Islet precursor cell (in vitro differentiated cells): ENCODE measurements at places on chromosomes 4 and X.

DNA sequence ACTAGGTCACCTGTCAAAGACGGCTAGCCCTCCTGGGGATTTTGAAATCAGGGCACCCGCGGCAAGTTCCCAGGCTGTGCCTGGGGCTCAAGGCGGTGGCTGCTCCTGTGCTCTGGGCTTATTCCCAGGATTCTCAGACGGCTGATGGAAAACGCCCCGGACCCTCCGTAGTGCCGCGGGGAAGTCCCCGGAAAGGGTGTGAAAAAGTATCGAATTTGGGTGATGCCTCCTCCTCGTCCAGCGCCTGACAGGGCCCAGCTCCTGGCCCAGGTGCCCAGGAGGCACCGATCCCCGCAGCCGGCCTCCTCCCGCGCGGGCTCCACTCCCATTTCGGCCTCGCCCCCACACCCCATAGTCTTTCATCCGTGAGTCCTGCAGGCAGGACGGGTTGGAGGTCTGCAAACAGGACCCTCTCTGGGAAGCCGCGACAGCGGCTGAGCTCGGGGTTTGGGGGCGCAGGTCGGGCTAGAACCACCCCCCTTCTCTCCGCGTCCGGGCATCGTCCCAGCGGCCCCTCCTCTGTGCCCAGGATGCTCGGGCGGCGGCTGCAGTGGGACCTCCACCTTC, 1.1 kb upstream of the NSG1 start:
- DNase-seq = no peak

GRCh38 chrX:118525174-118525730, 29.6 kb downstream of the DOCK11 start:
- no peak for DNase-seq

GRCh38 chr4:128288689-128289106, 1.1 kb upstream of the PGRMC2 start:
- DNase-seq = peak; percentile 58

DNA sequence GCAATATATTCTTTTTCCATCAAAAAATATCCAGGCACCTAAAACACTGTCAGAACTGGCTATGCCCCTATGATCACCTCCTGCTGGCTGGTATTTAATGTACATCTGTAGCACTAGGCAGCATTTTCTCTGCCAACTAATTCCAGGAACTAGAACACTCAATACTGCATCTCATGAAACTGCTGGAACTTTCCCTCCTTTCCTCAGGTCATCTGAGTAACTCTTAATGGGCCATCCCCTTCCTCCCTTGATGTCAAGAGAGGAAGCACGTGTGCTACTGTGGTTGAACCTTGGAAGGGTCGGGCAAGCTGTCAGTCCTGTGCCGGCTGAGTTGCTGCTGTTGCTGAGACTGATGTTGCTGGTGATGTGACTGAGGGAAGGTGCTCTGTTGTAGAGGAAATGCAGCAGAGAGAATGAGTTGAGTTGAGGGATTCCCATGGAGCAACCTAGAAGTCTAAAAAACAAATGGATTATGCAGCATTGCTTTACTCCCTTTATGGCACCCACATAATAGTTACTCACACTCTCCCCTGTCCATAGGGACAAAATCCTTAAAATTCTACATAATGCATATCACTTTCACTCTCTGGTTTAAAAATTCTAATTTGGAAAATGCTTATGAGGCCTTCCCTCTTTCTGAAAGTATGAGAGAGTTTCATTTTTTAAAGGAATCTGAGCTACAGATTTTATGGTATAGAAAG, 39.5 kb downstream of the TMEM165 start:
- DNase-seq = no peak

DNA sequence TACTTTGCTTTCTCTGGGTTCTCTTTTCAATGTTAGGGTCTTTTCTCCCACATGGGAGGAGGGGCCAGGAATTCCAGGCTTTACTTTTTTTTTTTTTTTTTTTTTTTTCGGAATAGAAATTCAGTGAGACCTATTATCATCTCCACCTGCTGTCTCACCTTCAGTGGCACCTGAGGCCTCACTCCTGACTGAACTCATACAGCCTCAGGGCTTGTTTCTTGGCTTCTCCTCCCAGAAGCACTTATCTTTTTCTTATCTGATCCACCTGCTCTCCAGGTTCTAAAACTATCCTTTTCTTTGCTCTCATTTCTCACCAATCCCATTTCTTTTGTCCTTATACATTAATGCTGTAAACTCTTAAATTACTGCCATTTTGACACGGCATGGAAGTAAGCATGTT, 117.3 kb upstream of the PPP3CA start:
- peak; percentile 56 for DNase-seq

GRCh38 chr4:183563874-183564273, 59.0 kb downstream of the ING2 start:
- DNase-seq = peak; percentile 78

GRCh38 chr4:114017120-114017917, 37.9 kb upstream of the ARSJ start:
- DNase-seq = no peak

DNA sequence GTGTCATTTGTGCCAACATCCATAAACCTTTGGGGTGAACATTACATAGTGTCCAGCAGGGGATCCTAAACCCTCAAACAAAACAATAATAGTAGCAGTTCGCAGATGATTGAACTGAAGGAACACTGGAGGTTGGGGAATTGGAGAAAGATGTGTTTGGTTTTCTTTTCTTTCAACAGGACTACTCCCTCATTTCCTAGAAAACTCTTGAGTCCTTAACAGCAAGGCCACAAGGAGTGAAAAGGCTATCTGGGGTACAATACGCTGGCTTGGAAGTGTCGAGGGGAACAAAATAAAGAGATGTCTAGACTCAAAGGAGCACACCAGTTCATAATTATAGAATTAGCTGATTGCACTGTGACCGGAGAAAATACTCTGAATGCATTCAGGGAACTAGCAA, 72.1 kb downstream of the IDS start:
- no peak for DNase-seq

- DNase-seq = no peak
Observed at GRCh38 chr4:171602638-171603355, 210.4 kb upstream of the GALNTL6 start.

- no peak for DNase-seq
Observed at GRCh38 chr4:44146516-44146915, 302.1 kb downstream of the KCTD8 start.

DNA sequence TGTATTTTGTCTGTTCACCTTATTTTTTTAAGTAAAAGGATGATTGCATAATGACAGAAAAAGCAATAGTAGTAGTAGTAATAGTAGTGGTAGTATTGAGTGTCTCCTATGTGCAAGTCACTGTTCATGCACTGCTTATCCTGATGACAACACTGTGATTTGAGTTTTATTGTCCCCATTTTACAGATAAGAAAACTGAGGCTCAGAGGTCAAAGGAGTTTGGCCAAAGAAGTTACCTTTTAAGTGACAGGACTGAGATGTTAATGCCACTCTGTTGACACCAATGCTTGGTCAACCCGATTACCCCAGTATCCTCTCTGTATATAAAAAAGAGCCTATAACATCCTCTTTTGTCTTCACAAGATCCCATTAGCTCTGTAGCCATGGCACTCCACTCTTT, 100.5 kb upstream of the FRMPD3 start:
- no peak for DNase-seq

DNA sequence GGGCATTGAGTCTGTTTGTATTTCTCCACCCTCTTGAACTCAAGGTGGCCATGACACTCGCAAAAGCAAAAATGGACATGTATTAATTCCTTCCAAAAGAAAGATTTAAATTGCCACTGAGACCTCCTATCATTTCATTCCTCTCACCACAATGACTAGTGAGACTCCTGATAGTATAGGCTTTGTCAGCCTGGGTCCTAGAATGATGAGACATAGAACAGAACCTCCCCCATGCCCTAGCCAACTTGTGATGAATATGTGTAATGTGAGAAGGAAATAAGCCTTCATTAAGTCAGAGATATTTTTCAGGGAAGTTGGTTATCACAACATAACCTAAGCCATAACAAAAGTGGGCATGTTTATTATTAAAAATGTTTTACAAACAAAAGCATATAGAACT, 62.5 kb downstream of the ASB9 start:
- DNase-seq = no peak

- DNase-seq = peak; percentile 76
Observed at GRCh38 chr4:152072001-152072485, 311.2 kb upstream of the GATB start.

GRCh38 chr4:76384052-76384451, 36.9 kb downstream of the CCDC158 start:
- no peak for DNase-seq

GRCh38 chr4:185657183-185657582, 121.9 kb upstream of the PDLIM3 start:
- no peak for DNase-seq

GRCh38 chr4:2793586-2794485, 951 bp downstream of the SH3BP2 start:
- DNase-seq = peak; percentile 68
